T-helper 2 cell treated with Interferon-gamma antibody and Interleukin-4, amounts not matched to agents 5 μg/mL and 100 μg/mL, for 36 hours (primary cell): ENCODE measurements at places on chromosomes 13 and 19.

- H3K4me3 ChIP-seq = peak overlapping the region; percentile 90
- H3K27me3 ChIP-seq = no peaks in the 10 kb centered on the region
- H3K4me1 ChIP-seq = peaks cover 51% of the 10 kb centered on the region
These were observed 17.3 kb downstream of the SIGLEC8 start for GRCh38 chr19:51440846-51441409.

DNA sequence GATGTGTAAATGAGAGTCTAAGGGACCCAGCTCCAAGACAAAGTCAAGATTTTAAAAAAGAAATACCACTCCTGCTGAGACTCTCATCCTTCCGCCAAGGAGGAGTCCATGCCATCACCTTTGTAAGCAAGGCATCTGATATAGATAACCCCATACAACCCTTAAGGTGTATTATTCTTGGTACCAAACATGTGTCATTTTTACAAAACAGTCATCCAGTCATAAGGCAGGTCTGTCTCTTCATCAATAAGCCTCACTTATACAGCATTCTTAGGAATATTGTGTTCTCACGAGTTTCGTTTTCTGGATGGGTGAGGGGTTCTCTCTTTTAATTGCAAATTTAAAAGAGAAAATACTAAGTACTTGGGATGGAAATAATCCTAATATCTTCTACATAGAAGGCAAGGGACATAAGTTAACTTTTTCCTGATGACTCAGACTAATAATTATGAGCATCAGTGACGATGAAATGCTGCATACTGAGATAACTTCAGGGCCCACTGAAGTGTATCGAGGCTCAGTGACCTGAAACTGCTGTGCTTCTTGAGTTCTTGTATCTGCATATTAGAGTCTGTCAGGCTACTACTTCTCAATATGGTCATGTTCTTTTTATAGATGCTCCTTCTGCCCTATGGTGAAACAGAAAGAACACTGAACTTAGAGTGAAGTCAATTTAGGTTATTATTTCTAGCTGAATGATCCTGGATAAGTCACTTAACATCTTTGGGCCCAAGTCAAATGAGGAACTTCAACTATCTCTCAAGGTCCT is 166.6 kb downstream of the KLF12 start:
- H3K36me3 ChIP-seq = no peaks in the 10 kb centered on the region
- no peak for DNase-seq
- H3K4me3 ChIP-seq = no peak overlapping the region

DNA sequence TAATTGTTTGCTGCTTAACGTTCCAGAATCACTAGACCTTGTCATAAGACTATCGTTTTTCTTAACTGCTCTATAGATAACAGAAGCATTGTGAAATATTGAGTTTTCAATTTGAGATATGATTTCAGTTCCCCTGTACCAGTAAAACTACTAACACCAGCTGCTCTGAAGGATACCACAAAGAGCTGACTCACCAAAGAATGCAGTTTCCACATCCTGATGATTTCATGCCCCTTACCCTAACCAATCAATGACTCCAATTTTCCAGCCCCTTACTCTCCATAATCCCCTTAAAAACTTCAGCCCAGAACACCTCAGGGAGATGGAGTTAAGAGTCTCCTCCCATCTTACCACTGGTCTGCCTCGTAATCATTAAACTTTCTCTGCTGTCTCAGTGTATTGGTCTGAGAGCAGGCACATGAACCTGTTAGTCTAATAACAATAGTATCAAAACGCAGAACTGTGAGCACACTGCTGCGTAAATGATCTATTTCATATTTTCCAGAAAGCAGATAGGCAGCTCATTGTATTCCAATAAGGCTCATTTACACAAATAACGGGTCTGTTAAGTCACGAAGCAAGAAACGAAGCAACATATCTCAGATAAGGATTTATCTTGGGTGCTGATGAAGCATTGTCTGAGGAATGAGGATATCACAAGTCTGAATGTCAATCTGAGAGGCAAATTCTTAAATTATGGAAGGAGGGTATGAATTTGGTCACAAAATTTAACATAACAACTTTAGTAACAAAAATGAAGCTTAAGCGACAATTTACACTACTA is 14.1 kb upstream of the CCNA1 start:
- DNase-seq = peak; percentile 62
- peak overlapping the region; percentile 23 for H3K4me3 ChIP-seq
- peak overlapping the region; percentile 53 for H3K27ac ChIP-seq
- peaks cover under 1% of the 10 kb centered on the region for H3K27me3 ChIP-seq

GRCh38 chr13:40596484-40596883 is 70.0 kb downstream of the FOXO1 start:
- peaks cover 7% of the 10 kb centered on the region for H3K36me3 ChIP-seq
- H3K4me3 ChIP-seq = peak overlapping the region; percentile 0
- H3K4me1 ChIP-seq = peaks cover 59% of the 10 kb centered on the region

DNA sequence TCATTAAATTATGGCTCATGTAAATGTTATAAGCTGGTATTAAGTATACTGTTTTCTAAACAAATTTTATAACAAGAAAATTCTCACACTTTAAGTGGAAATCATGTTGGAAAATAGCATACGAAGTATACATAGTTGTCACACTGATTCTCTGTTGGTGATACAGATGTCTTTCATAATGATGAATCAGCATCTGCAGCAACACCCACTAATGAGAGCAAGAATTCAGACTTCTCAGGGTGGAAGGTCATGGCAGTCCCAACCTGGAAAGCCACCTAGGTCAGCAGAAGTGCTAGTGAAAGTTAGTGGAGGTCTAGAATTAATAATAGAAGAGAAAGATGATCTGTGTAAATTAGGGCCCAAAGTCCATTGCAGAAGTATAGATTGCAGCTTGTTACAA is 719.7 kb upstream of the MIR17HG start:
- no peaks in the 10 kb centered on the region for H3K4me1 ChIP-seq
- H3K27ac ChIP-seq = no peak overlapping the region
- H3K4me3 ChIP-seq = no peak overlapping the region
- DNase-seq = no peak
- no peaks in the 10 kb centered on the region for H3K27me3 ChIP-seq

DNA sequence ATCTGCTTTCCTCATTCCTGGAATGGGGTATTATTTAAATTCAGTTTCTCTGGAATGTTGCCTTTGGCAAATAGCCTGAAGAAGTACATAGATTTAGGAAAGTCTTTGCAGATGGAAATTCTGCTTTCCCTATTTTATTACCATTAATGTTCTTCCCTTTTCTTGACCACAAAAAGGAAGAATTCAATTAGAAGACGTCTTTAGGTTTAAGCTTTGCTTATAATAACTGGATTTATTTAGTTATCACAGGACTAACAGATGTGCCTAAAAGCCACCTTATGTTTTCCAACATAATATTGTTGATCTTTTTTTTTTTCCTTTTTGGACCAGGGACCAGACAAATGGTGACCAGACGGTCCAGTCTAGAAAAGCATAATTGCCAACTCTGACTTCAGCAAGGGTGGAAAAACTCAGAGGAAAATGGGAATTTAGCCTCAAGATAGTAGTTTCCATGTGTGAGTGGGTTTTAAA is 210.1 kb upstream of the SPRY2 start:
- H3K27ac ChIP-seq = no peak overlapping the region
- H3K36me3 ChIP-seq = no peaks in the 10 kb centered on the region
- DNase-seq = no peak
- no peaks in the 10 kb centered on the region for H3K4me1 ChIP-seq
- no peaks in the 10 kb centered on the region for H3K27me3 ChIP-seq

- no peak overlapping the region for H3K4me3 ChIP-seq
- DNase-seq = no peak
- H3K27ac ChIP-seq = no peak overlapping the region
- H3K4me1 ChIP-seq = no peaks in the 10 kb centered on the region
- H3K36me3 ChIP-seq = no peaks in the 10 kb centered on the region
These were observed 4.7 kb upstream of the TMPRSS9 start for GRCh38 chr19:2355168-2356035.

DNA sequence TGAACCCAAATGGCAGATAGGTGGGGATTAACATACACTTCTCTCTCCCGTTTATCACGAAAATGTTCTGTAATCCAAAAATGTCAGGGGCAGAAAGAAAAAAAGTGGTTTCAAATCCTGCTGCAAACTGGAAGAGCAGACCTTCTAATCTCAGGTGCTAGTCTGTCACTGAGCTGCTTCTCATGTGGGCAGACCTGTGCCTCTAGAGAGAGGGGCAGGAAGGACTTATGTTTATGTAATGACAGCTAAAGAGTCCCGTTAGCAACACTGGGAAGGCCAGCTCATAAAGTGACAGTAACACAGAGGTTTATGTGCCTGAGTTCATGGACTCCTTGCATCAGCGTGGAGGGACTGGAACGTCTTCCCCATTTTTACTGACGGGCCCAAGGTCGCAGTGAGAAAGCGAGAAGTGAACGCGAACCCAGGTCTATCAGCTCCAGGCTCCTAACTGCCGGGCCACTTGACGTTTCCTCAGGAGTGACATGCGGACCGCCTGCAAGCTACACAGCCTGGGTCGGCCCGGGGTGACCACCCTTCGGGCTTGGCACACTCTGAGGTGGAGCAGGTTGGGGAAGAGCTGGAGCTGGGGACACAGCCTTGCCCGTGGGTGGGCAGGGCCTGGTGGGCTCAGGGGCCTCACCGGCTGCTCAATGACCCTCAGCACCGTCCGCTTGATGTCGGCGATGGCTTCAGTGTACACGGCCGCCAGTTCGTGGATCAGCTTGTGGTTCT is 9.6 kb upstream of the RSPH6A start:
- no peaks in the 10 kb centered on the region for H3K27me3 ChIP-seq
- no peaks in the 10 kb centered on the region for H3K4me1 ChIP-seq
- H3K4me3 ChIP-seq = no peak overlapping the region

- peak overlapping the region; percentile 88 for H3K4me3 ChIP-seq
- peak; percentile 65 for DNase-seq
- H3K4me1 ChIP-seq = peaks cover 10% of the 10 kb centered on the region
- peak overlapping the region; percentile 98 for H3K27ac ChIP-seq
- no peaks in the 10 kb centered on the region for H3K36me3 ChIP-seq
These were observed 9.4 kb downstream of the C19orf81 start for GRCh38 chr19:50658441-50659317.

GRCh38 chr19:11370744-11371143 is 3.7 kb upstream of the SWSAP1 start:
- peaks cover 5% of the 10 kb centered on the region for H3K4me1 ChIP-seq
- peaks cover 6% of the 10 kb centered on the region for H3K36me3 ChIP-seq
- H3K27ac ChIP-seq = no peak overlapping the region
- no peak for DNase-seq
- no peak overlapping the region for H3K4me3 ChIP-seq
- no peaks in the 10 kb centered on the region for H3K27me3 ChIP-seq

- H3K36me3 ChIP-seq = no peaks in the 10 kb centered on the region
- no peak overlapping the region for H3K27ac ChIP-seq
- no peak overlapping the region for H3K4me3 ChIP-seq
- DNase-seq = no peak
- no peaks in the 10 kb centered on the region for H3K27me3 ChIP-seq
- H3K4me1 ChIP-seq = peaks cover 13% of the 10 kb centered on the region
These were observed 284.8 kb downstream of the SHISA2 start for GRCh38 chr13:25766991-25767390.

DNA sequence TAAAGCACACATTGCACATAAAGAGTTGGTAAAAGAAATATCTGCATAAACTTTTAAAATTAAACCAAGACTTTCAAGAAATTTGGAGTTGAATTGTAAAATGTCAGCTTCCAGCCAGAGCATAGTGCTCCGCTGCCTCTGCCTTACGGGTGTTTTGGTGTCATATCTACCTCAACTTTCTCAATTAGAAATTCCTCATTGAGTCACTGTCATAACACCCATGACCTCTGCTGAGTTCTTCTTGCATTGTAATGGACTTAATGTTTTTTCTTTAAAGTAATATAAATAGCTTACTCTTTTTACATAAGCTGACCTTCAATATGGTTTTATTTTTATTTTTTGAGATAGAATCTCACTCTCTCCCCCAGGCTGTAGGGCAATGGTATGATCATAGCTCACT is 551.0 kb upstream of the NBEA start:
- no peak for DNase-seq
- no peak overlapping the region for H3K4me3 ChIP-seq
- no peaks in the 10 kb centered on the region for H3K4me1 ChIP-seq
- no peak overlapping the region for H3K27ac ChIP-seq

DNA sequence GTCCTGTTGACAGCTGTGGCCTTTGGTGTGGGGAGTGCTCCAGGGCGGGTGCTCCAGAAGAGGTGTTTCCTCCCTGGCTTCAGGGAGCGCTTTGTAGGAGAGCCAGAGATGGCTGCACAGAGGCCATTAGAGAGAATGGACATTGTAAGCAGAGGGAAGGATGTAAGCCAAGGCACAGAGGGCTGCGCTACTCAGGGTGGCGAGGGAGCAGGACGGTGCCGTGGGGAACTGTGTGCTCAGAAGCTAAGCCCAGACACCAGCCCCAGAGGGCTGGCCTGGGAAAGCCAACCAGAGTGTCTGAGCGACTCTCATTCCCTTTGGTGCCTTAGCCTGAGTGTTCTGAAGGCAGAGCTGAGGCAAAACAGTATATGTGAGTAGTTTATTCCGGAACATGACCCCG is 92.2 kb downstream of the TSHZ3 start:
- H3K27me3 ChIP-seq = peaks cover 3% of the 10 kb centered on the region
- DNase-seq = no peak
- H3K4me1 ChIP-seq = no peaks in the 10 kb centered on the region
- no peak overlapping the region for H3K27ac ChIP-seq

GRCh38 chr19:6568816-6569215 is 22.1 kb downstream of the CD70 start:
- H3K27me3 ChIP-seq = peaks cover 27% of the 10 kb centered on the region
- H3K27ac ChIP-seq = no peak overlapping the region
- no peak for DNase-seq
- peaks cover 2% of the 10 kb centered on the region for H3K4me1 ChIP-seq
- no peaks in the 10 kb centered on the region for H3K36me3 ChIP-seq
- no peak overlapping the region for H3K4me3 ChIP-seq

DNA sequence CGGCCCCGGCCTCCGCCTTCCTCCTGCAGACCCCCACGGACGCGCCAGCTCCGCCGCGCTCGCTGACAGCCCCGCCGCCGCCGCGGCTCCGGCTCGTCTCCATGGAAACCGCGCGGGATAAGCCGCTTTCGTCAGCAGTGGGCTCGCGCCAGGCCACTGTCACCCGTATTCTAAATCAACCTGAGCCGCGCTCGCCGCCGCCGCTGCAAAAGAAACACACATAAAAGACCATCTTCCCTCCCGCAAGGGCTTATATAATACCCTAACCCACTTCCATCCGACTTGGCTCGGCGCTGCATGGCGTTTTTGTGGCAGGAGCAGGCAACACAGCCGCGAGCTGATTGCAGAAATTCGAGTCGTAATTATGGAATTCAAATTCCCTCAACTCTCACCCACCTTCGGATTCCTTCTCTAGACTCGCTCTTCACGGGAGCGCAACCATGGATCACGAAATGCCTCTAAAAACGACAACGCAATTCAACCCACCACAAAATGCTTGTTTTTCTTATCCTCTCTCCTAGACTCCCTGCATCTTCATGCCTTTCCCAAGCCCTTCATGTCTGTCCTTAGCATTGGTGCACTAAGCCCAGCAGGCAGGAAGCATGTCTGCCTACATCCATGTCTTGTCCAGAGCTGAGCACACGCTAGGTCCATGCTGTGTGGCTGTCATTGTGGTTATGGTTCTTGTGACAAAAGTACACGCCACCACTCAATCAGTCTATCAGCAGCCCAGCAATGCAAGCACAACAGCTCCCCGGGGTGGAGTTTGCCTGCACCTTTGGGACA is at the start of gene AMER2:
TSS of gene AMER2 (minus strand) at position 772 of the 786 bp plus-strand sequence. CDS start at position 103, 669 bp downstream.
- H3K36me3 ChIP-seq = no peaks in the 10 kb centered on the region
- peak within 1 kb of the TSS; percentile 62 for H3K4me3 ChIP-seq
- peaks cover 65% of the 10 kb centered on the region for H3K27me3 ChIP-seq
- H3K4me1 ChIP-seq = peaks cover 6% of the 10 kb centered on the region
- no peak for DNase-seq
- no peak within 1 kb of the TSS for H3K27ac ChIP-seq
